ENCODE measurements at places on chromosomes 12 and 14.

GRCh38 chr12:53492830-53493609 lies 6.2 kb downstream of the MAP3K12 start:
- DNase-seq = peak; percentile 88

DNA sequence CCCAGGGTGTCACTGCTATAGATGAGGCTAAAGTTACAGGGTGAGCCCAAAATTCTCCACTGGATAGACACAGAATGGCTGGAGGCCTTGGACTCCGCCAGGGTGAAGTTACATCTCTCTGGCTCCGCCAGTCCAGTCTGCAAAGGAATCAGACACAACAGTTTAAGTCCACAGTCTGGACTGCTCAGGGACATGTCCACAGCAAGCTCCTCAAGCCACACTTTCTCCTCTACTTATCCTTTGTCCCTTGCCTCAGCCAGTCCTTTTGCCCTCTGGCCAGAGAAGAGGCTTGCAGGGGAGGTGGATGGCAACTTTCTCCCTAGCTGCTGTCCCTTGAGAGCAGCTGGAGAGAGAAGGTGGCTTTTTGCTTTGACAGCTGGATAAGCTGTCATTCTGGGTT lies 28.0 kb downstream of the PTPRB start:
- no peak for DNase-seq

- DNase-seq = no peak
Measured at GRCh38 chr14:41605550-41606281, 960 bp upstream of the LRFN5 start.

DNA sequence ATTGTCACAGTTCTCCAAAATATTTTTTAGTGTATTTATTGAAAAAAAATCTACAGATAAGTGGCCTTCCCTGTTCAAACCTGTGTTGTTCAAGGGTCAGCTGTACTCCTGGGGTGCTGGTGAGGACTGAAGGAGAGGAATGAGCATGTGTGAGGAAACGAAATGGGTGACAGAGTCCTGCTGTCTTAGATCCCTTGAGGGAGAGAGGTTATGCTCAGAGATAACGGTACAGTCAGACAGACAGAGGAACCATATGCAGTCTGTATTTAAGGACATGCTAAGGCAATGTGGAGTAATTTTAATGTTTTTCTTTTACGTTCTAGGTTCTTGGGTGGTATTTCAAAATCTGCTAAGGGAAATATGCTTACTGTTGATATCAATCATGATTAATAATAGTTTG lies 352.9 kb upstream of the RGS6 start:
- no peak for DNase-seq

All from suppressor macrophage treated with lipopolysaccharide for 4 hours (primary cell).